ENCODE measurements at places on chromosomes 16 and 17.

DNA sequence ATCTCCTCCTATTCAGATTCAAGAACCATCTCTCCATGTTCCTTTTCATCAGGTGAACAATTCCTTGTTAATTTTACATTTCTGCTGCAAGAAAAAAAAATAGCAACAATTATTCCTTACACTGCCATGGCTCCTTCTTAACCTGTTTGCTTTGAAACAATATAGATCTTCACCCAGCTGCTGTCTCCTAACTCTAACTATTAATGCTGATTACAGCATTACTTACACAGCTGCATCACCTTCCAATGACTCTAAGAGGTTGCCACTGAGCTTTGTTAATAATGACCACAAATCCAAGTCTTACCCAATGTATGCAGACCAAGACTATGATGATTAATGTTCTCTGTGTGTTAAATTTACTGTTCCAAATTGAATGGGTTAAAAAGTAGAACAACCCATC lies 541.4 kb downstream of the TOX3 start:
- no peak for DNase-seq

DNA sequence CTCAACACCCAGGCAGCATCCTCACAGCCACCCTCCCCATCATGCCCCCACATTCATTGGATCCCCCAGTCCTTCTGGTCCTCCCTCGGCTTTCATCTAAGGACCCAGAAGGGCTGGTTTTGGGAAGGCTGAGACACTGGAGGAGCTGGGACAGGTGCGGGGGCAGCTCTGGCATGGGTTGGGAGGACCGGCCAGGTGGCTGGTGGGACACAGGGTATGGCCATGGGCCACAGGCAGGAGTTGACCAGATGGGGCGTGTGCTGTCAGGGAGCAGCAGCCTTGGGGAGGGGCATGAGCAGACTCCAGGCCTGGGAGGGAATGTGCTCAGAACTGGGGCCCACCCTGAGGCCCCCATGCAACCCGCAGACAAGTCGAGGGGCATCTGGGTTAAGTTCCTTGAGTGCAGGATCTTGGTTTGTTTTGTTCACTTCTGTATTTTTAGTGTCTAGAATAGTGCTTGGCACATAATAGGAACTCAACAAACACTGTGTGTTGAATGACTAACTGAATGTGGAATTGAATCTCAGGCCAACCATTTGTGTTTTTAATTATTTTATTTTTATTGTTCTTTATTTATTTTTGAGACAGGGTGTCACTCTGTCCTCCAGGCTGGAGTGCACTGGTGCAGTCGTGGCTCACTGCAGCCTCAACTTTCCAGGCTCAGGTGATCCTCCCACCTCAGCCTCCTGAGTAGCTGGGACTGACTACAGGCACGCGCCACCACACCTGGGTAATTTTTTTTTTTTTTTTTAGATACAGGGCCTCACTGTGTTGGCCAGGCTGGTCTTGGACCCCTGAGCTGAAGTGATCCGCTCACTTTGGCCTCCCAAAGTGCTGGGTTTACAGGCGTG lies 5.6 kb downstream of the P2RX1 start:
- DNase-seq = no peak

- DNase-seq = no peak
Measured at GRCh38 chr17:61321344-61321743, 78.3 kb upstream of the TBX2 start.

- no peak for DNase-seq
Measured at GRCh38 chr16:48961546-48961945, 320.1 kb downstream of the CBLN1 start.

DNA sequence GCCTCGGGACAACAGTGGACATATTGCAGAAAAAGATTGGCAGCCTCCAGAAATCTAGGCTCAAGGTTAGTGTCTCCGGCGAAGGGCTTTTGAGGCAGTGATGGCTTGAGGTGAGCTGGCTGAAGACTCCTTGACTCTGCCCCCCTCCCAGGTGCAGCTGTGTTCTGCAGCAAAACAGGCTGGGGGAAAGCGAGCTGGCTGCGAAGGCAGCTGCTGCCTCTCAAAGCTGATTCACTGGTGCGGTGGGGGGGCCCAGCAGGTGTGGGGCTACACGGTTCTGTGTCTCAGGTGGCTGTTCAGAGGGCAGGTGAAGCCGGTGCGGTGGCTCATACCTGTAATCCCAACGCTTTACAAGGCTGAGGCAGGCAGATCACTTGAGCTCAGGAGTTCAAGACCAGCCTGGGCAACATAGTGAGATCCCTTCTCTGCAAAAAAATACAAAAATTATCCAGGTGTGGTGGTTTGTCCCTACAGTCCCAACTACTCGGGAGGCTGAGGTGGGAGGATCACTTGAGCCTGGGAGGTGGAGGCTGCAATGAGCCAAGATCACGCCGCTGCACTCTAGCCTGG lies 22.9 kb downstream of the C16orf96 start:
- DNase-seq = no peak

DNA sequence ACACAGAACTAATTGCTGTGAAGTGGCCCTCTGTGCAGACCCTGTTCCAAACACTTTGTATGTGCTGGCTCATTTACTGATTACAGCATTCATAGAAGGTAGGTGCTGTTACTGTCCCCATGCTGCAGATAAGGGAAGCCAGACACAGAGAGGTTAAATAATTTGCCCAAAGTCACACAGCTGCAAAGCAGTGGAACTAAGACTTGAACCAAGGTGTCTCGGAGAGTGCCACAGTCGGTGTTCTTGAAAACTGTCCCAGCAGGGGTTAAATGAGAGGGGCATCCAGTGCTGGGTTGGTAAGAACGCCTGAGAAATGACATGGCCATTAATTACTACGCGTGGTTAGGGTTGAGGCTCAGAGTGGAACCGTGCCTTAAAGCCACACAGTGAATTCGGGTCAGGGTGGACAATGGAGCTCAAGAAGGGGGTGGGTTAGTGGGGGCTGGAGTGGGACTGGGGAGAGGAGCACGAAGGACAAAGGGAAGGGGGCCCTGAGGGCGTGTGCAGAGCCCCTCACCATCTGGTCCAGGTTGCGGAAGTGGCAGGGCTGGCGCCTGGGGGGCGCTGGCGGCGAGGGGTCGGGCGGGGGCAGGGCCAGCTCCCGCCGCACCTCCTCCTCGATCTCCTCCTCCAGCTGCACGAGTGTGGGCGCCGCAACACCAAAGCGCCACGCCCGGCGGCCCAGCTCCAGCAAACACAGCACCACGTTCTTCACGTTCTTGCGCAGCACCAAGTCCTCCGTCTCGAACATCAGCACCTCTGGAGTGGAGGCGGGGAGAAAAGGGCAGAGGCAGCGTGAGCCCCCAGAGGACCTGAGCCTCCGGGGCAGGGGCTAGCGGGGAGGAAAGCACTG lies 3.3 kb downstream of the GAS2L2 start:
- no peak for DNase-seq

- no peak for DNase-seq
Measured at GRCh38 chr16:12625068-12625467, 178.6 kb downstream of the CPPED1 start.

DNA sequence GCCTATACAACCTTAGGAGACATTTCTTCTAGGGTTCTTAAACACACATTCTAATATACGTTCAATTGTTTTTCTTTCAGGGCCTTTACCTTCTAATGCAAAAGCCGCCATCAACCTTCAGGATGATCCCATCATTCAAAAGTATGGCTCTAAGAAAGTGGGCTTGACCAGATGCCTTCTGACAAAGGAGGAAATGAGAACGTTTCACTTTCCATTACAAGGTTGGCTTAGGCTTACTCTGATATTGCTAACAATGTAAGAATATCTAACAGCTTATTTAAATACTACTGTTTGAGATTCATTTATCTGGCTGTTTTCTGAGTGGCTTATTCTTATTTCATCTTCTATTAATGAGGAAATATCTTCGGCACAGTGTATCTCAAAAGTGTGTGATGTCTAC lies 15.4 kb downstream of the REXO5 start:
- no peak for DNase-seq

DNA sequence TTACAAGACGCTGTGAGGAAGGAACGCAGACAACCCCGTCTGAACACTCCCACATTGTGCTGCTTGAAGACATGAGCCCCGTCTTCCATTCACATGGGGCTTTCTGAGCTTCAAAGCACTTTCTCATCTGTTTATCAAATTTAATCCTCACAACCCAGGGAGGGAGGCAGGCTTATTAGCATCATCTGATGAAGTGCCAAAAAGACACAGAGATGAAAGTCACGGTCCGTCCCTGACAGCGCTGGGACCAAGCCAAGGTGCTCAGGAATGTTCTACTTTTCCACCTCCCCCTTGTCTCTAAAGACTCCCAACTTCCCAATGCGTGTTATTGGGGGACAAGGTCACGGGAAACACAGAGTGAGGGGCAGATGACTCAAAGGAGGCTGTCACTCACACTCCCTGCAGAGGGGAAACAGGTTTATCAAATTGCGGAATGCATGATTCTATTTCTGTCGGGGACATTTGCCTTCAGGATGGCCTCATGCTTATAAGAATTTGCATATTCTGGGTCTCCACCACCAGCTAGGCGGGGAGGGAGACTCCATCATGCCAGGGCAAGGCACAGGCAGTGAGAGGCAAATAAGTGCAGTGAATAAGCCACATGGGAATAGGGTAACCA lies 10.7 kb downstream of the XYLT1 start:
- no peak for DNase-seq

- DNase-seq = no peak
Measured at GRCh38 chr17:41970901-41971331, 4.3 kb downstream of the CNP start.

GRCh38 chr16:51276336-51276735 lies 125.3 kb upstream of the SALL1 start:
- no peak for DNase-seq

DNA sequence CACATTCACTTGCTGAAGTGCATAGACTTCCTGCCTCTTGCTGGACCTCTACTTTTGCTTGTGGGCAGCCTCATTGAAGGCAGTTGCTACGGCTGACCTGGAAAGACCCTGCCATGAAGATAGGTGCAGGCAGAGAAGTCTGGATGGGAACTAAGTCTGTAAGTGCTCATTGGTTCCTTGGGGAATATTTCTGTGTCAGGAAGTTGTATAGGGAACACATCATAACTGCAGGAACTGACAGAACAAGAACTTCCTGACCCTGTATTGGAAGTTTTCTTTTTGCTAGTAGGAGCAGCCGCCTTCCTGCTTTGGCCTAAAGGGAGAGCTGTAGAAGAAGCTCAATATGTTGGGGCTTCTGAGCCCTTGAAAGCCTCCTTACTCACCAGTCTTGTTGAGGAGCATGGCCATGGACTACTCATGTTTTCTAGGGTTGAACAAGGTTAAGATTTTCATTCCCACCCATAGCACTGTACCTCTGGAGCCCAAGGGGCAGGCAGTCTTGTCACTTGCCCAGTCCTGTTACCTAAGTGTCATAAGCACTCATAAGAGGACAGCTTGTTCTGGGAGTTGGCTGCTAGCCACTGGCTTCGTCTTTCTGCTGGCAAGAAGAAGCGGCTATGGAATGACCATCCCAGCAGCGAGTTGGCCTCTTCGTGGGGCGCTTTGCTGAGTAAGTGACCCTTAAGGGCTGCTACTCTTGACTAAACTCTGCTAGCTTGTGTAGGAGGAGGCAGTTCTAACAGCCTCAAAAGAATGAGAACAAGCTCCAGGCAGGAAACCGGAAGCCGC lies 7.2 kb downstream of the UBFD1 start:
- no peak for DNase-seq

DNA sequence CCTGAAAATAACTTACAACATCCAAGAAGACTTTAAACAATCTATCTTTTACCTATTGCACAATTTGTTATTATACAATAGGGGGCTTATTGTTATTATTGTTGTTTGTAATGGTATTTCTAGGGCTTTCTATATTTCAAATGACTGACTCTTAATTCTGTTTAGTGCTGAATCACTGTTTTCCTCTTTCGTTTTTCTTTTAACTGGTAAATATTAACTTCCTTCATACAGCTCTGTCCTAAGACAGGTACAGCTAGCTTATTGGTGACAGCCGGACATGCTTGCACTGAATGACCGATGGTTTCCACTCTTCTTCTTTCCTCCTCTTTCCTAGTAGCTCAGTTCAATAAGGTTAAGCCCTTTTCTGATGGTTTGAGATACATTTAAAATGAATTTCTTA lies 11.6 kb downstream of the KRTAP9-7 start:
- DNase-seq = no peak

GRCh38 chr16:1762196-1762878 lies 9.0 kb downstream of the NME3 start:
- DNase-seq = no peak

DNA sequence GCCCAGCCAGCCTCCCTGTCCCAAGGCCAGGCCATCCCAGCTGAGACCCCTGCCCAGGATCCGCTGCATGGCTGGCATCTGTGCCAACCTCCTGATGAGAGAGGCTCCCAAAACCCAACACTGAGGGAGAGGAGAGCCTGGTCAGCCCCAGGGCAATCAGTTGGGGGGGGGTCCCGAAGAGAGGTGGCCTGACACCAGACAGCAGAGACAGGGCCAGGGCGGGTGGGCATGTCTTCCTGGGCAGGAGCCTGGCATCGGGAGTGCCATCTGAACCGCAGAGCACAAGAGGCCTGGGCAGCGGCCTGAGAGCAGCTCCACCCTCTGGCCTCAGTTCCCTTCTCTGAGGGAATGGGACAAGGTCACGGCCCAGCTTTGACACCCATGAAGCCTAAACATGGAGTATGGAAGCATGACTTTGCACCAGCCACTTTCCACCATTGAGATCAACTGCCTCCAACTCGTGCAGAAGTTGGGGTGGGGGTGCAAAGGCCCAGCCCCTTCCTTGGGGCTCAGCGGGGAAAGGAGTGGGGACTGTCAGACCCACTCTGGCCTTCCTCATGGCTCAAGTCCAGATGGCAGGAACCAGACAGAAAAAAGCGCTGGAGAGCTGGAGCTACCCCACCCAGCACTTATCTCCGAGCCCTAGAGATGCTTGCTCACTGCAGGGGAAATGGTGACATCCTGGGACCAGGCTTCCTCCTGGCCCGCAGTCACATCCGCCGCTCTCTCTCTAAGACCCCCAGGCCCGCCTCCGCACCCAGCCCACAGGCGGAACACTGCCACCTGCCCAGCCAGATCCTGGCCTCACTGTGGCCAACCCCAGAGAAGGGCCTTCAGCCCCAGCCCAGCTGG lies 9.7 kb downstream of the RHBDF2 start:
- DNase-seq = no peak

DNA sequence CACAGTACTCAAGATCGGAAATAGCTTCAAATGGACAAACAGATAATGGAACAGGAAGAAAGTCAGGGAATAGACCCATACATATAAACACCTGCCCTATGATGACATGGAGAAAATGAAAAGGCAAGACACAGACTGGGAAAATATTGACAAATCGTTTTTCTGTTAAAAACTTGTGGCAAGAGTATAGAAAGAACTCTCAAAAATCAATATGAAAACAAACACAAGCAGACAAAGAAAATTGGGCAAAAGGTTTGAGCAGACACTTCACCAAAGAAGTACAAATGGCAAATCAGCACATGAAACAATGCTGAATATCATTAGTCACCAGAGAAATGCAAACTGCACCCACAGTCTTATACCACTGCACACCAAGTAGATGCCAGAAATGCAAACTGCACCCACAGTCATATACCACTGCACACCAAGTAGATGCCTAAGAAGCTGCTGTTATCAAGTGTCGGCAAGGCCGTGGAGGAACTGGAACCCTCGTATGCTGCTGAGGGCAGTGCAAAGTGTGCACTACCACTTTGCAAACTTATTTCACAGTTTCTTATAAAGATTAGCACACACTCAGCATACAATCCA lies 123.5 kb upstream of the CHMP6 start:
- no peak for DNase-seq
